ENCODE measurements at places on chromosomes 7 and 10.

DNA sequence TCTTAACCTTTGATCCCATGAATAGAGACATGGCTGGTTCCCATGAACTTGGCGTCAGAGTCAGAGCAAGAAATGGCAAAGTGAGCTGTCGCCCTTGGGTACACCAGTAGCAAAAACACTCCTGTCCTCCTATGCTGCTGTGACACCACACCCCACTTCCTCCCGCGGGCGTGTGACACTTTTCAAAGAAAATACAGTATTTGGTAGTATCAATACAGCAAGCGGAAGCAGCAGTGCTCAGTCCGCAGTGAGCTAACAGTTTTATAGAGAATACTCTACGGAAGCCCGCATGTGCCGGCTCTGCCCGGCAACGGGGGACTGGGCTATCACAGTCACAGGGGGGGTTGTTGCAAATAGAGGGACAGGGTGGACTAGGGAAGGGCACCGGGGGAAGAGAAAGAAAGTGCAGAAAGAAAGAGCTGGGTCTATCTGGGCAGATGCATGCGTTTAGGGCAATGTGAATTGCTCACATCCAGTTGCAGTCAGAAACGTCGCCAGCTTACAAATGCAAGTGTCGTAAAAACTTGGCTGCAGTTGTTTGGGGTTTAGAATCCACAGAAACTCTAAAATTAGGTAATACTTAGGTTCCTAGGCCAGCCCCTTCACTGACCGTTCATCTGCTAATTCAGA lies 49.8 kb downstream of the PRKCQ start:
- H3K36me3 ChIP-seq, result no peaks in the 10 kb centered on the region
- DNase-seq, result no peak
- H3K4me3 ChIP-seq, result no peak overlapping the region
- H3K27me3 ChIP-seq, result peaks cover 6% of the 10 kb centered on the region

DNA sequence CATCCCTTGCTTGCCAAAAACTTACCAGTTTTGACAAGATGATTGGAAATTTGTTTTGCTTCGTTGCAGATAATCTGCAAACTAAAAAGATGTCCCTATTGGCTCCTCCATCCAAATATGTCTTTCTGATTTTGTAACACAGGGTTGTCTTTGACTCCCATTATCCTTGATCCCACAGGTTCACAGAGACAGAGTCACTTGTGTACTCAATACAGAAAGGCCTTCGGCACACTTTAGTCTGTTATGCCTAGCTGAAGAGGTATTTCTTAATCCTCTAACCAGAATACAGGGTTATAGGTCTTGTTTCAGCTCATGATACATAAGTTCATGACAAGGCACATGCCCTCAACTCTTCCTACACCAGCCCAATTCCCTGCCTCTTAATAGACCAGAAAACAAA lies 10.7 kb upstream of the CNNM1 start:
- no peak overlapping the region for H3K4me3 ChIP-seq
- H3K27ac ChIP-seq, result no peak overlapping the region
- DNase-seq, result no peak
- H3K36me3 ChIP-seq, result no peaks in the 10 kb centered on the region

DNA sequence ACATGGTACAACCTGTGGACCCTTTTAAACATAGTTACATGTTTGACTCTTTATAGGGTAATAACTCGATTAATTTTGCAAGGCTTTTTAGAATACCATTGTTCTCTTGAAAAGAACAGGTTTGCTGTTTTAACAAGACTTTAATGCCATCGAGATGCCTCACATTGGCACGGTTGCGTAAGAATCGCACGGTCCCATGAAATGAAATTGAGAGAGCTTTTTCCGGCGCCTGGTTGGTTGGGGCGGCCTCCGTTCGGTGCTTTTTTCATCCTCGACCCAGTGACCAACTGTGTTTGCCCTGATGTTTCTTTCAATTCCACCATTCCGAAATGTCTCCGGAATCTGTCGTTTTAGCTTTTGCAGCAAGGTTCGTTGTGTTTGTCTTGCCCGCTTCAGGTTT lies 142.4 kb downstream of the CUX1 start:
- no peak overlapping the region for H3K27ac ChIP-seq
- DNase-seq, result no peak
- H3K4me1 ChIP-seq, result no peaks in the 10 kb centered on the region
- H3K27me3 ChIP-seq, result no peaks in the 10 kb centered on the region

- H3K4me1 ChIP-seq, result peaks cover 24% of the 10 kb centered on the region
- DNase-seq, result peak; percentile 31
- H3K36me3 ChIP-seq, result no peaks in the 10 kb centered on the region
- no peaks in the 10 kb centered on the region for H3K27me3 ChIP-seq
These were observed 140.1 kb downstream of the GLI3 start for GRCh38 chr7:42096681-42097561.

DNA sequence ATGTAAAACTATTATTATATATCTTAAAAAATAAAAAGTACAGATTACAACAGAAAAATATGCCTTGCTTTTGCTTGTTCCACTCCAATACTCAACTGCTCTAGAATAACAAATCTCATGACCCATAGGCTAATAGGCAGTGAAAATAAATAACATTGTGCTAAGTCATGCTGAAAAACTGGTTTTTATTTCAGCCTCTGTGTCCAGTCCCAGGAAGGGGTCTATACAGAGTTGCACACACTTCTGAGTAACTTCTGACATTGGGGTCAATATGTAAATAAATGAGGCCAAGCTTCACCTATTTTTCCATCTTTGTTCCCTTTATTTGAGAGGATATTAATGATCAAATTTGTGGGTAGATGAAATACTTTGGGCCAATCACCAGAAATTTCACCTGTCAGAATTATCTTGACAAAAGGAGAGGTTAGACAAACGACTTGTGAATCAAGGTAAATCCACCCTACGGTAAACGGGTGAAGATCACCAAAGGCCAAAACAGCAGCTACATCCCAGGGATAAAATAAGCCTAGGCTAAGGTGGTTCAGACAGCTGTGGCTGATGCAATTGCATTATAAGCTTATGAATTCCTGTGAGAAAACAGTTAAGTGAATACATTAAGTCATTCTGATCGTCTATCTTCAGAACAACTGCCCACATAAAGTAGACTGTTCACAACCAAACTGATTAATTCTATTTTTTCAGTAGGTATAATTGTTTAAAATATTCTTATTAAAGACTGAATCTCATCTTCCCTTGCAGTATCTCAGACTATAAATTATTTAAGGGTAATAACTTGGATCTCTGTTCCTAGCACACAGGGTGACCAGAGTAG lies 87.5 kb downstream of the UBE2H start:
- no peaks in the 10 kb centered on the region for H3K36me3 ChIP-seq
- peak; percentile 42 for DNase-seq
- no peak overlapping the region for H3K4me3 ChIP-seq
- peaks cover 18% of the 10 kb centered on the region for H3K4me1 ChIP-seq
- peak overlapping the region; percentile 39 for H3K27ac ChIP-seq
- no peaks in the 10 kb centered on the region for H3K27me3 ChIP-seq

DNA sequence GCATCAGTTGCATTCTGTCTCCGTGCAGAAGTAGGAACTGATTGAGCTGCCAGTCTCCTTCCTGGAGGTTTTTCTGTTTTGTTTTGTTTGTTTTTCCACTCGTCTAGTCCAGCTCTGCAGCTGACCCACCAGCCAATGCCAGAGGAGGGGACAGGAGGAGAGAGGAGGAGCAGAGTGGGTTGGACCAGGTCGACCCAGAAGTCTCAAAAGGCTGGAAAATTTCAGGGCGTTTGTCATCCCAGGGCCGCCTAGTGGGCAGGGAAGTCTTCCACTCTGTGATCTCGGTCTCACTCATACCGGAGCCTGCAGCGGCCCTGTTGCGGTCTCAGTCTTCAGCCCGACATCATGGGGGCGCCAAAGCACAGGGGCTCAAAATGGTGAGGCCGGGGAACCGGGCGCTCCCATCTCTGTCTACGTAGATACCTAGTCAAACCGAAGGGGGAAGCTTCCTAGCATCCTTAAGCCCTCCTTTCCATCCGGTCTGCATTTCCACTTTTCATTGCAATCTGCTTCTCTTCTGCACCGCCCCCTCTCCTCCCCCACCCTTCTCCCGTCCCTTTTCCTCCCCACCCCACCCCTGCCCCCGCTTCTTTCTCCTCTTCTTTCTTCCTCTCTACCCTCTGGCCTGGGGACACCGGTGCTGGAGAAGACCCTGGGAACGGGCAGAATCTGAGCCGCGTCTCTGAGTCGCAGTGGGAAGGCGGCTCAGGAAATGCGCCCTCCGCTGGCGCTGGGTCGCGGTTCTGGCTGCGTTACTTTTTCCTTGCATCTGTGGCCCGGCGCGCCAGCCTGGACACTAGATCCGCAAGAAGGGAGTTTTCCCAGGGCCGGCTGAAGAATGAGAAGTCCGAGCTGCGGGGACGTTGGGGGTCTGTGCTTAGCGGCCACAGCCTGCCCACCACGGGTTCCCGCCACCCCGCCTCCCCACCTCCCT lies 16.2 kb upstream of the PAX2 start:
- peak; percentile 71 for DNase-seq
- peak overlapping the region; percentile 39 for H3K4me3 ChIP-seq
- no peaks in the 10 kb centered on the region for H3K4me1 ChIP-seq
- peaks cover 89% of the 10 kb centered on the region for H3K27me3 ChIP-seq
- no peak overlapping the region for H3K27ac ChIP-seq
- H3K36me3 ChIP-seq, result no peaks in the 10 kb centered on the region

DNA sequence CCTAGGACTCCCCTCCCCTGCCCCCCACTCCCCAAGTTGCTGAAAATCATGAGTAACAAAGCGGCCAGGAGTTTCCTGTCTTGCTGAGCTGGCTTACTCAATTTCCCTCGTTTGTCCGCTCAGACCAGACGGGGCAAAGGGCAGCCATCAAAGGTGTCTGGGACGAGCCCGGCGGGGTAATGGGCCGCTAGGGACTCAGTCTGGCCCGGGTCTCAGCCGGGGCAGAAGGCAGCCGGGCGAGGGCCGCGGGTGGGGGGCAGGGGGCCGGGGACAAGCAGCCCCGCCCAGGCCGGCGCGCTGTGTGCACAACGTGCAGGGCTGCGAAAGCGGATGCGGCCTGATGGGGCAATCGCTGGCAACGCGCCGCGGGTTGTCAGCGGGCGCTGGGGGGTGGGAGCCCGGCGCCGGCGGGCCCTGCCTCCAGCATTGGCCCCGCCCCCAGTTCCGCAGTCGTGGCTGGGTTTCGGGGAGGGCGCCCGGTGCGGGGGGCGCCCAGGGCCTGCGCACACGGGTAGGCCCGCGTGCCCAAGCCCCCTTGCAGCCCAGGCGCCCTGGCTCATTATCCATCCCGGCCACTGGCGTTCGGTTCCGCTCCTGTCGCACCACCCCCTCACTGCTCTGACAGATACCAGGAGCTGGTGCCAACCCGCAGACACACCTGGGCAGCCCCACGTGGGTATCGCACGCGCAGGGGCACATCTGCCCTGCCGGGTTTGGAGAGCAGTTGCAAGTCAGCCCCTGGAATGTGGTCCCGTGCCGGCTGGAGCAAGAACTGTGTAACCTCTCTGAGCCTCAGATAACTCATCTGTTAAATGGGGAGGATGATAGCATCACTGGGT lies 35.1 kb downstream of the DNAJB12 start:
- peak; percentile 96 for DNase-seq
- peaks cover 38% of the 10 kb centered on the region for H3K4me1 ChIP-seq
- H3K4me3 ChIP-seq, result peak overlapping the region; percentile 65
- H3K27ac ChIP-seq, result peak overlapping the region; percentile 96
- no peaks in the 10 kb centered on the region for H3K27me3 ChIP-seq

- no peaks in the 10 kb centered on the region for H3K36me3 ChIP-seq
- no peak overlapping the region for H3K4me3 ChIP-seq
- no peaks in the 10 kb centered on the region for H3K27me3 ChIP-seq
- no peak overlapping the region for H3K27ac ChIP-seq
- no peaks in the 10 kb centered on the region for H3K4me1 ChIP-seq
These were observed 83.4 kb upstream of the SEMA3E start for GRCh38 chr7:83732305-83732704.

- DNase-seq, result peak; percentile 42
- H3K4me1 ChIP-seq, result no peaks in the 10 kb centered on the region
- no peaks in the 10 kb centered on the region for H3K36me3 ChIP-seq
- H3K27me3 ChIP-seq, result peaks cover 46% of the 10 kb centered on the region
These were observed 62.9 kb downstream of the PRKAG2 start for GRCh38 chr7:151813997-151814396.

DNA sequence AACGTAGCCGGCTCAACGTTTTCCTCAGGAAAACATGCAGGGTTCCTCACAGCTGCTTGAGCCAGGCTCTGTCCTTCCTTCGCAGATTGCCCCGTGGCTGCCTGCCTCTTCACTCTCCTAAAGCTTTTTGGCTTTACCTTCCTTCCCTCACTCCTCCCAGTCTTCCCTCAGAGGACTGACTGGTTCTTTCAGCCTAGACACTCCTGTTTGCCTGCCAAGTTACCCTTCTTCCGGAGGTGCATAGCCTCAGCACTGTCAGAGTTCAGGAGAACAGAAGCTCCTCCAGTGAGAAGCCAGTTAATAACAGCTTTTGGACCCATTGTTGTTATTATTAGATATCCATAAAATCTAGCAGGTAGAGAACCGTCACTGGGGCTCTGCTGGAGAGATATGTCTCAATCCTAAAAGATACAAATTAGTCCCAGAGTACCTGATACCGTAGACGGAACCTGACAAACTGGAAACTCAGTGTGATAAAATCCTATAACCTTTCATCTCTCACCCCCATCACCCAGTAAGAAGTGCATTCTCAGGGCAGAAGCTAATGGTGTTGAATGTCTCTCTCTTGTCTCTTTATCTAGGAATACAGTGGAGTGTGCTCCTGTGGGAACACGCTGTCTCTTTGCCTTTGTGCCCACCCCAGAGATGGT lies 79.6 kb downstream of the SND1 start:
- no peak overlapping the region for H3K4me3 ChIP-seq
- H3K36me3 ChIP-seq, result peaks cover 24% of the 10 kb centered on the region
- H3K27me3 ChIP-seq, result no peaks in the 10 kb centered on the region
- peaks cover 5% of the 10 kb centered on the region for H3K4me1 ChIP-seq

GRCh38 chr7:10128748-10129147 lies 844.9 kb upstream of the PHF14 start:
- no peak overlapping the region for H3K4me3 ChIP-seq
- no peaks in the 10 kb centered on the region for H3K27me3 ChIP-seq
- no peaks in the 10 kb centered on the region for H3K4me1 ChIP-seq
- no peaks in the 10 kb centered on the region for H3K36me3 ChIP-seq

DNA sequence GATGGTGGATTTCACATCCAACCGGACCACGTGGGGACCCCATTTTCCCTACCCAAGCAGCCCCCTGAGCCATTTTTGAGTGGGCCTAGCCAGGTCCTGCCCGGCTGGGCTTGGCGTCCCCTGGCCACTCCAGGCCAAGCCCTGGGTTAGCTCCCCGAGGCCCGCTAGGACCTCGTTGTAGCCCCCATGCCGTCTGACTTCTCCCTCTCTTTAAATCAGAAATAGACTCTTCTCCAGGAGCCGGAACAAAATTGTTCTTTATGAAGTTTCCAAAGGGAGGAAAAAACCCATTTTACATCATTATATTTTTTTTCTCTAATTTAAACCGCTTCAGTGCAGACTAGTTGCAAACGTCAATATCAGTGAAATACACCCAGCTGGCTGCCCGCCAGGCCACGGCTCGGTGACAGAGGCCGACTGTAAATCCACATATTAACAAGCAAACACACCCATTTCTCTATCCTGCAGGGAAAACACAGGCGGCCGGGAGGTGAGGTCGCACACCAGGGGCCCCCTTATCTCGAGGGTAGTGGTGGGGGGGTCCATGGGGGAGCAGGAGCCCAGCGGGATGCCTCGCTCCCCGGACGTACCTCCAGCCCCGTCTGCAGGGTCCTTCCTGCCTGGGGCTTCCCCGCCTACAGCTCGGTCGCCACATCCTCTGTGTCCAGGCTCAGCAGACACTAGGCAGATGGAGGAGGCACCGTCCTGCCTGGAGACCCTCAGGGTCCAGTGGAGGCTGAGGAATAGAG lies 72.7 kb downstream of the ELFN1 start:
- H3K27ac ChIP-seq, result no peak overlapping the region
- no peaks in the 10 kb centered on the region for H3K27me3 ChIP-seq
- H3K36me3 ChIP-seq, result no peaks in the 10 kb centered on the region
- peak; percentile 51 for DNase-seq

Data from GM23248 (cell line).